ENCODE measurements at places on chromosomes 11 and 22.

DNA sequence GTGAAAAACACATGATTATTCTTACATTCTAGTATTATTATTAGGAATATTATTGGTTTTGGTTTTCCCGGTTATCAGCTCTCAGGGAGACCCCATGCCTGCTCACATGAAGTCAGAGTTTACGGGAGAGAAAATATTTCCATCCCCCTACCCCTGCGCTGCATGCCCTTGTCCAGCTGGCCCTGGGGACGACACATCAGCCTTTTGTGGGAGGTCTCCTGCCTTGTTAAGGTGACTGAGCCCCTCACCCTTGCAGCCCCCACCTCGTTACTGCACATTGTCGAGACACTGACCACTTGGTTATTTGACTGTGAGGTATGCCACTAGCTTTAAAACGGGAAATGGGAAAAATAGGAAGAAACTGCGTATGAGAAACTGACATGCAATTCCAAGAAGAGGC lies 63.0 kb downstream of the PARVG start:
- DNase-seq: no peak

DNA sequence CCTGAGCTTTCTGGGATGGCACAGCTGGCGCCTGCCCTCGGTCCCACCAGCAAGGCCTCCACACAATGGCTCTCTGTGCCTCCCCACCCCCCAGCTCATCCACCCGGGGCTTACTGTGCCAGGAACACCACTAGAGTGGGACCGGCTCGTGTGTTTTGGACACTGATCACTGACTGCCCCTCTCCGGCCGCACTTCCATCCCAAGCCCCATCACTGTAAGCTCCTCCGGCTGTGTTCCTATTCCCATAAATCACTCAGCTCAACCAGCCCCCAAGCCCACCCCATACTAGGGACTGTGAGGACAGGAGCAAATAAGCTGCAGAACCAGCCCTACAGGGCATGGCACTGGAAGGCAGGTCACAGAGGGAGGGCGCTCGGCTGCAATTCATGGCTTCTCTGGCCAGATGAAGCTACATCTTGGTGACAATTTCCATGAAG lies 7.3 kb downstream of the APBB1 start:
- DNase-seq: no peak

DNA sequence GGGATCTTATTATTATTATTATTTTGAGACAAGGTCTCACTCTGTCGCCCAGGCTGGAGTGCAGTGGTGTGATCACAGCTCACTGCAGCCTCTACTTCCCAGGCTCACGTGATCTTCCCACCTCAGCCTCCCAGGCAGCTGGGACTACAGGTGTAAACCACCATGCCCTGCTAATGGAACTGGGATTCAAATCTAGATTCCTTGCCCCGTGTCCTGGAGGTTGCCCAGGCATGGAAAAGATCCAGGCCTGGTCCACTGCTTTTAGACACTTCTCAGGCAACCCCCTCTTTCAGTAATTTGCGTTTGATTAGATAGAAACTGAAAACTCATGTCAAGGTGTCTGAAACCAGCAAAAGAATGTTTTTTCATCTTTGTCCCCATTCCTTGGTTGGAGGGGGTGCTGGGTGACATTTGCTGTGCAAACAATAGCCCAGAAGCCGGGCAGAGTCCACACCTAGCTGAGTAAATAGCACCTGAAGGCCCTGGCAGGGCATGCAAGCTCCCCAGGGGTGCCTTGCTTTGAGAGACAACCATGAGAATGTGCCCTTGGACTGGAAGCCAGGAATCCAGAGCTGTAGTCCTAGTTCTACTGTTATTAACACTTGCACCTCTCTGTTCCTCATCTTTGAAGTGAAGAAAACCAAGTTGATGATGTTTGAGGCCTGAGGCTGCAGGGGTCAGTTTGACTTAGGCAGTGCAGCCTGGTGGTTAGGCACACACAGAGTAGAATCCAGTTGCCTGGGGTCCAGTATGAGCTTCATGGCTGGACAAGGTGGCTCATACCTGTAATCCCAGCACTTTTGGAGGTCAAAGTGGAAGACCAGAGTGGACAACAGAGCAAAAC lies 19.1 kb upstream of the XBP1 start:
- no peak for DNase-seq

DNA sequence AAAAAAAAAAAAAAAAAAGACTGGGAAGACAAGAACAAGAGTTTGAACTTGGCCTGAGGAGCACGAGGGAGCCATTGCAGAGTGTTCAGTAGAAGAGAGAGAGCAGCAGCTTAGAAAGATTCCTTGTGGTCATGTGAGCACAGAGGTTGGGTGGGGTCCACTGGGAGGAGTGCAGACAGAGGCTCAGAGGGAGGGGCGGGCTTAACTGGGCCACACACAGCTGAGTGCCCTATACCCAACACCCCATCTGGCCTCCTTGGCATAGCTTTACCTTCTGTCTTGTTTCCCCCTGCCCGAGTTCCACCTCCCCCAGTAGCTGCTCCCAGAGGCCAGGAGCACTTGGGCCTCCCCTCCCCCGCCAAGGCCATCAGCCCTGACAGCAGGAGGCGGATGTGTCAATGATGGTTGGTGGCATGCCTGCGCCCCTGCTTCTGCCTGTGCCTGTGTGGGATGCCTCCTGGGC lies 12.1 kb downstream of the C11orf86 start:
- no peak for DNase-seq

- DNase-seq: no peak
Measured at GRCh38 chr11:67452141-67452952, at the start of gene GPR152. Gene GPR152 (minus strand): TSS chr11:67452729. CDS start chr11:67452724, 5 bp downstream.

- no peak for DNase-seq
Measured at GRCh38 chr11:94697156-94697555, 71.0 kb upstream of the AMOTL1 start.

- DNase-seq: no peak
Measured at GRCh38 chr22:22076932-22077703, 94.5 kb upstream of the TOP3B start.

DNA sequence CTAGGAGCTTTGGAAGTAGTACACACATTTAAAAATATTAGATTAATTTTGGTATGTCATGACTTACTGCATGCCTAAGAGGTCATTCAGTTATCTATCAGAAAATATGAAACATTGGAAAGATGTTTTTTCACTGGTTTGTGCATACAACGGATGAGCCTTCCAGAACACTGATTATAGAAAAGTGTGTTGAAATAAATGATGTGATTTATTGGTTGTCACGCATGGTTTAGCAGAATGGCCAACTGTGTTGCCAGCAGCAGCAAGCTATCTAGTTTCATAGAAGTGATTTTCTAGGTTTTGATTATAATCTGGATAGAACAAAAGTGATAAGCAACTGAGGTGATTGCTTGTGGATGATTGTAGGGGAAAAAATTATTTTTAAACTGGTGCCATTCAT lies 53.6 kb downstream of the DDX10 start:
- no peak for DNase-seq

DNA sequence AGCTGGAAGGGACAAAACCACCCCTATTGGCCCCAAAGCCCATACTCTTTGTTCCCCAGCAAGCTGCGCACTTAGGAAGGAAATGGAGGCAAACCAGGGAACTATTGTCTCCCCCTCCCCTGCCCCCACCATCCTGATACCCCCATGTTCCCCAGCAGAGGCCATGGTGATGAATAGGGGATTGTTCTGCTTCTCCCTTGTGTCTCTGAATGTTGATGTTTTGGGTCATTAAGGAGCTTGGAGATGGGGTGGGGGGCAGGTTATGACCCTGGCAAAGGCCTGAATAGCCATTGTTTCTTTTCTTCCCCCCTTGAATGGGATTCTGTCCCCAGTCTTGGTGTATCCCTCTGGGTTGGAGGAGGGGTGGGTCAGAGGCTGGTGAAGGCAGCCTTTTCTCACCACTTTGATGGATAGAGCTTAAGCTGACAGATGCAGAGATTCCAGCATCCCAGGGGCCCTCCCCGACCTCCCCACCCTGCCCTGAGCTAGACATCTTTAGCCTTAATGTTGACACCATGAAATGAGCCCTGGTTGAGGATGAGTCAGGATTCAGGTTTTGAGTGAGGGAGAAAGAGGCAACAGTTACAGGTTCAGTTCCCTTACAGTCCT lies 8.3 kb downstream of the DTX4 start:
- DNase-seq: no peak

GRCh38 chr22:42379966-42380537 lies 52.2 kb downstream of the NFAM1 start:
- no peak for DNase-seq

DNA sequence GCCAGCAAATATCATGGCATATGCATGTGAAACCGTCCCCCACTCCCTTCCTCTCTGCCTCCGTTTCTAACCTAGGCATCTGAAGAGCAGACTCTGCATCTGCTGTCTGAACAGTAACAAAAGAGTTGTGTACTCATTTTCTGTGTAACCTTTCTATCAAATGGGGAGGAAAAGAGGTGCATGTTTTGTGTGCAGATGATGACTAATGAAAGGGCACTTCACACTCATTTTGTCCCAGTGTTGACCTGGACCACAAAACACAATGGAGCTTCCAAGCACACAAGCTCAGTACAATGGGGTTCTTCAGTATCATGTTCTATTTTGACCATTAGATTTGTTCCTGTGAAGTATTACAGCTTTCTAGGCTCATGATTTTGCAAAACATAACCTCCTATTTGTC lies 13.0 kb downstream of the JHY start:
- no peak for DNase-seq

GRCh38 chr11:72777755-72778278 lies 16.0 kb downstream of the STARD10 start:
- no peak for DNase-seq

DNA sequence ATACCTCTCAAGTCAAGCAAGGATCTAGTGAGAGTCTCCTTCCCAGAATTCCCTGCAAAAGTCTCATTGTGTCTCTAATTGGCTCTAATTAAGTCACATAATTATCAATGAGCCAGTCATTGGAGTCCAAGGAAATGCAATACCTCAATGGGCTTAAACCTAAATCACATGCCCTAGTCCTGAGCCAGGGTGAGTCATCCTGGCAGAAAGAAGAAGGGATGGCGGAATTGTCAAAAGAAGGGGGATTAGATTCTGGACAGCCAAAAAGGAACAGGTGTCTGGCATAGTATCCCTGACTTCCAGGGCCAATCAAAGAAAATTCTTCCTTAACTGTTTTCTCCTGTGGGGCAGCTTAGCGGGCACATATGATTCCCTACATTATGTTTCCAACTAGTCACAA lies 25.1 kb upstream of the LDLRAD3 start:
- DNase-seq: no peak

- DNase-seq: no peak
Measured at GRCh38 chr11:125569915-125570621, 791 bp downstream of the EI24 start.

GRCh38 chr11:72807021-72807693 lies 7.1 kb upstream of the ATG16L2 start:
- DNase-seq: no peak

GRCh38 chr11:17206463-17206862 lies 1.3 kb downstream of the PIK3C2A start:
- DNase-seq: no peak

- DNase-seq: no peak
Measured at GRCh38 chr11:45535033-45535432, 130.4 kb downstream of the CHST1 start.

GRCh38 chr22:20569059-20570058 lies 61.9 kb downstream of the MED15 start:
- peak; percentile 74 for DNase-seq

Measured in activated gamma-delta T cell treated with anti-CD3 and anti-CD28 coated beads, Interleukin-2, amount 50 U/mL, for 16 hours (primary cell).